ENCODE measurements at places on chromosomes 7 and 10. TPM values are rescaled to one million over a fixed set of nuclear protein-coding genes. Genes with fewer than 3 reads are reported as not detected.
A peak's percentile ranks its signal among the peaks of the same experiment; 100 is the strongest.

EN2 gene
- not detected for total RNA-seq

DNA sequence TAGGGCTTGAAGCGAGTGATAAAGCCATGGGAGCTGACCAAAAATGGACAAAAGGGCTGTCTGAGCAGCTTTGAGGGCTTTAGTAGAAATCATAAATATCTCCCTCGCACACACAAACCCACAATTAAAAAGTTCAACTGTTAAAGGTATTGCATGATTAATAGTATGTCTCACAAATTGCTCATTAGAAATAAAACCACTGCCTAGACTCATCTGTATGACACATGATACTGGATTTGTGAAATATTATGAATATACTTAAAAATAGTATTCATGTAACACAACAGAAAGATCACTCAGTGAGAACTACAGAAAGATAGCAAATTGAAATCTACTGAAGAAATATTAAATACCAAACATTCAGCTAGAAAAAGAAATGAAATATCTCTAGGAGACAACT, 11.9 kb upstream of the PTPN12 start:
- H3K27me3 ChIP-seq: no peaks in the 10 kb centered on the region
- H3K36me3 ChIP-seq: no peaks in the 10 kb centered on the region
- no peak overlapping the region for H3K27ac ChIP-seq

GRCh38 chr7:85622059-85622458, 435.2 kb upstream of the SEMA3D start:
- no peaks in the 10 kb centered on the region for H3K4me1 ChIP-seq
- H3K4me3 ChIP-seq: no peak overlapping the region
- H3K36me3 ChIP-seq: no peaks in the 10 kb centered on the region

- peaks cover 6% of the 10 kb centered on the region for H3K36me3 ChIP-seq
- H3K4me1 ChIP-seq: peaks cover 25% of the 10 kb centered on the region
- no peaks in the 10 kb centered on the region for H3K27me3 ChIP-seq
- DNase-seq: no peak
- no peak overlapping the region for H3K4me3 ChIP-seq
These were observed 99.7 kb upstream of the PPIF start for GRCh38 chr10:79247373-79248137.

- H3K36me3 ChIP-seq: no peaks in the 10 kb centered on the region
- no peak within 1 kb of the TSS for H3K27ac ChIP-seq
- peak within 1 kb of the TSS; percentile 62 for H3K4me3 ChIP-seq
- H3K27me3 ChIP-seq: no peaks in the 10 kb centered on the region
These were observed at the start of gene PDK4 for GRCh38 chr7:95596198-95597063. Gene PDK4 (minus strand): TSS chr7:95596516. CDS start chr7:95596293, 223 bp downstream.

- H3K27me3 ChIP-seq: no peaks in the 10 kb centered on the region
- no peak overlapping the region for H3K4me3 ChIP-seq
- H3K27ac ChIP-seq: no peak overlapping the region
These were observed 26.5 kb downstream of the CCNY start for GRCh38 chr10:35362701-35363350.

GARIN1A gene
- 1.5 TPM for total RNA-seq

DNA sequence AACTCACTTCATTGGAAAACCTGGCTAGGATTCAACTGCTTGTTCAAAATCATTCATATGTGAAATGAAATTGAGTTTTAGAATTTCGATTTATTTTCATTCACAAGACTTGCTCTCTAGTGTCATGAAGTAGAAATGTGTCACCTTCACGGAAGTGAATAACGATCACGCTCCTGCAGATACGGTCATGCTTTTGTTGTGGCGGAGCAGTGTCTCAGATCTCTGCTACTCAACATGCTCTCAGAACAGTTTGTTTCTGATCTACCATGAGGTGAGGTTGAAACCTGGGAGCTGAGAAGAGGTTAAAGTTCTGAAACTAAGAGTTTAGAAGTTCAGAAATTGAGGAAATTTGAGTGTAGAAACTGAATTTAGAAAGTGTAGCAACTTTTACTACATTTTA, 13.8 kb upstream of the PITRM1 start:
- H3K36me3 ChIP-seq: no peaks in the 10 kb centered on the region
- DNase-seq: no peak
- H3K4me3 ChIP-seq: no peak overlapping the region
- no peaks in the 10 kb centered on the region for H3K4me1 ChIP-seq

AASS gene
- 31.6 TPM for total RNA-seq

DNA sequence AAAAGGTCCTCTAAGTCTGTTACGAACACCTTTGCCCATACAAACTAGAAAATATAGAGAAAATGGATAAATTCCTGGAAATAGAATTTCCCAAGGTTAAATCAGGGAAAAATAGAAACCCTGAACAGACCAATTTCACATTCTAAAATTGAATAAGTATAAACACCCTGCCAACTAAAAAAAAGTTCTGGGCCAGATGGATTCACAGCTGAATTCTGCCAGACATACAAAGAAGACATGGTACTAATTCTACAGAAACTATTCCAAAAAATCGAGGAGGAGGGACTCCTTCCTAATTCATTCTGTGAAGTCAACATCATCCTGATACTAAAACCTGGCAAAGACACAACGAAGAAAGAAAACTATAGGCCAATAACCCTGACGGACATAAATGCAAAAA, 400.4 kb upstream of the SEMA3A start:
- no peak overlapping the region for H3K27ac ChIP-seq
- no peak for DNase-seq
- no peak overlapping the region for H3K4me3 ChIP-seq
- no peaks in the 10 kb centered on the region for H3K27me3 ChIP-seq

Data from fibroblast of lung (primary cell).